CD4-positive, alpha-beta T cell (primary cell): ENCODE measurements at places on chromosomes 13 and 19.

DNA sequence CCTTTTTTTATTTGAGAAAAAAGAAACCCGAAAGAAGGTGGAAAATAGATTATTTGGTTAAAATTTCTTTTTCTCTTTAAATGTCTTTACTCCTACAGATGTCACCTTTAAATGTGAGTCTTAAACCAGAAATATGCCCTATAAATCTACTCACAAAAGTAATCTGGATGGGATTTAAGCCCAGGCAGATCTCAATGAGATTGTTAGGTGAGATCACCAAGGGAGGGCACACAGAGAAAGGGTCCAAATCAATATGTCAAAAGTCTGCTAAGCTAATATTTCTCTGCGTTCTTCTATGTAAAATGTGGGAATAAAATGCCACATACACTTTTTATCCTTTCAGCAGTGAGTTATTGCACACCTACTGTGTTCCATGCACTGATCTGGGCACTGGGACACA is 32.9 kb downstream of the WASF3 start:
- no peak overlapping the region for H3K4me3 ChIP-seq
- H3K27ac ChIP-seq = no peak overlapping the region
- H3K36me3 ChIP-seq = no peaks in the 10 kb centered on the region
- no peaks in the 10 kb centered on the region for H3K4me1 ChIP-seq
- no peak for DNase-seq

- peak overlapping the region; percentile 81 for H3K4me3 ChIP-seq
- H3K4me1 ChIP-seq = peaks cover 67% of the 10 kb centered on the region
- H3K36me3 ChIP-seq = no peaks in the 10 kb centered on the region
Observed at GRCh38 chr13:21671620-21672286, 880 bp downstream of the FGF9 start.

GRCh38 chr13:38417727-38418126 is 68.1 kb downstream of the UFM1 start:
- H3K27ac ChIP-seq = no peak overlapping the region
- DNase-seq = no peak
- no peaks in the 10 kb centered on the region for H3K4me1 ChIP-seq
- no peak overlapping the region for H3K4me3 ChIP-seq

- no peak for DNase-seq
- H3K27ac ChIP-seq = no peak overlapping the region
- H3K36me3 ChIP-seq = peaks cover 3% of the 10 kb centered on the region
- H3K27me3 ChIP-seq = no peaks in the 10 kb centered on the region
Observed at GRCh38 chr13:41675306-41675705, 218.0 kb downstream of the RGCC start.

GRCh38 chr19:46131485-46132143 is 7.1 kb upstream of the IGFL3 start:
- H3K27ac ChIP-seq = no peak overlapping the region
- H3K4me1 ChIP-seq = no peaks in the 10 kb centered on the region
- H3K27me3 ChIP-seq = peaks cover 4% of the 10 kb centered on the region
- no peak for DNase-seq
- no peak overlapping the region for H3K4me3 ChIP-seq

DNA sequence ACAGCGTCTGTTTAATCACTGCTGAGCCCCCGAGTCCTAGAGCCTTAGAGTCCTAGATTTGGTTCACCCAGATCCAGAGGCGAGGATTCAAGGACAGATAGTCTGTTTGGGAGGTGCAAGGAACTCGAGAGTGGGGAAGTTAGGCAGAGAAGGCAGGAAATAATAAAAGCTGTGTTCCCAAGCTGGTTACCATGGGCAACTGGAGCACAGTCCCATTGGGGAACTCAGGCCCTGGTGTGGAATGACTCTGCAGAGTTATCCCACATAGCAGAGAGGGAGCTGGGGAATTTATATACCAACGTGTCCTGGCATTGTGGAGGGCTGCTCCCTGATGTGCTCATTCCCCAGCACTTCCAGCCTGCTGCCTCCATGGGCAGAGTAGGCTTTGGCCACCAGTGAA is 9.7 kb downstream of the IGSF23 start:
- H3K36me3 ChIP-seq = no peaks in the 10 kb centered on the region
- no peak overlapping the region for H3K27ac ChIP-seq
- no peaks in the 10 kb centered on the region for H3K4me1 ChIP-seq
- H3K27me3 ChIP-seq = peaks cover 4% of the 10 kb centered on the region

DNA sequence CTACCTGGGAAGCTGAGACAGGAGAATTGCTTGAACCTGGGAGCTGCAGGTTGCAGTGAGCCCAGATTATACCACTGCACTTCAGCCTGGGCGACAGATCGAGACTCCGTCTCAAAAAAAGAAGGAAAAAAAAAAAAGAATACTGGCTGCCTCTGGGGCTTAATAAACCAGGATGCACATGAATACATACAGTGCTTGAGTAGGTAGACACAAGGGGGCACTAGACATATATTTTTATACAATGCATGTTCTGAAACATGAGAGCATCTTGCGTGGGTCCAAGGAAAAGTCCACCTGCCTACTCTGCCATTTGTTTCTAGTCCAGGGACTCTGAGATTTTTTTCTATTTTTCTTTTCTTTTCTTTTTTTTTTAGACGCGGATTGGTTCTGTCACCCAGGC is 31.2 kb downstream of the KEAP1 start:
- H3K36me3 ChIP-seq = no peaks in the 10 kb centered on the region
- no peaks in the 10 kb centered on the region for H3K4me1 ChIP-seq
- H3K4me3 ChIP-seq = no peak overlapping the region
- H3K27ac ChIP-seq = no peak overlapping the region
- H3K27me3 ChIP-seq = no peaks in the 10 kb centered on the region

- peak overlapping the region; percentile 91 for H3K27ac ChIP-seq
- H3K4me1 ChIP-seq = peaks cover 83% of the 10 kb centered on the region
- DNase-seq = peak; percentile 89
- no peaks in the 10 kb centered on the region for H3K36me3 ChIP-seq
- H3K27me3 ChIP-seq = no peaks in the 10 kb centered on the region
Observed at GRCh38 chr19:12782424-12783290, 7.3 kb upstream of the HOOK2 start.

DNA sequence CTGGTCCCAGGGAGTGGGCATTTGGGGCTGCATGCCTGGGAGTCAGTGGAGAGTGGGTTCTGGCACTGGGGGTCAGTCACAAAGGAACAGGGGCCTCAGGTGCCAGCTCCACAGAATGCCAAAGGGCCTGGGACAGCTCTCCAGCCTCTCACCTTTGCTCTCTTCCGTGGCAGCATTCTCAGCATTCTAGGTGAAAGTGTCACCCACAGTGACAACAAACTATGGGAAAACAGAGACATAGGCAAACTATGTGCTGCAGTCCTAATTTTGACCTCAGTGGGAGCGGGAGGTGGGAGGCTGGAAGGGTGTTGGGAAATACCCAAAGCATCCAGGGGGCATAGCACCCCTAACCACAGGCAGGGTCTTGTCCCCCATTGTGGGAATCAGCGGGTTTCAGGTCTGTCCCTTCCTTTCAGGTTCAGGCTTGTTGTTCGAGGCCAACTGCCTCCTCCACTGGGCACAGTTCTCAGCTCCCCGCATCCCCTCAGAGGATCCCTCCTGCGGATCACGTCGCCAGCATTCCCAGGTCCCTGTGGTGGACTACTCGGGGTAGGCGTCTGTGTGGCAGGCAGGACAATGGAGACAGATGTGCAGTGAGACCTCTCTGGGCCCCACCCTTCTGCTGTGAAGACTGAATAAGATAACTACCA is 52.4 kb downstream of the TSHZ3 start:
- no peak for DNase-seq
- H3K27me3 ChIP-seq = no peaks in the 10 kb centered on the region

- DNase-seq = no peak
- H3K36me3 ChIP-seq = no peaks in the 10 kb centered on the region
- no peak overlapping the region for H3K27ac ChIP-seq
- no peak overlapping the region for H3K4me3 ChIP-seq
Observed at GRCh38 chr19:283395-283794, 7.8 kb downstream of the PLPP2 start.

DNA sequence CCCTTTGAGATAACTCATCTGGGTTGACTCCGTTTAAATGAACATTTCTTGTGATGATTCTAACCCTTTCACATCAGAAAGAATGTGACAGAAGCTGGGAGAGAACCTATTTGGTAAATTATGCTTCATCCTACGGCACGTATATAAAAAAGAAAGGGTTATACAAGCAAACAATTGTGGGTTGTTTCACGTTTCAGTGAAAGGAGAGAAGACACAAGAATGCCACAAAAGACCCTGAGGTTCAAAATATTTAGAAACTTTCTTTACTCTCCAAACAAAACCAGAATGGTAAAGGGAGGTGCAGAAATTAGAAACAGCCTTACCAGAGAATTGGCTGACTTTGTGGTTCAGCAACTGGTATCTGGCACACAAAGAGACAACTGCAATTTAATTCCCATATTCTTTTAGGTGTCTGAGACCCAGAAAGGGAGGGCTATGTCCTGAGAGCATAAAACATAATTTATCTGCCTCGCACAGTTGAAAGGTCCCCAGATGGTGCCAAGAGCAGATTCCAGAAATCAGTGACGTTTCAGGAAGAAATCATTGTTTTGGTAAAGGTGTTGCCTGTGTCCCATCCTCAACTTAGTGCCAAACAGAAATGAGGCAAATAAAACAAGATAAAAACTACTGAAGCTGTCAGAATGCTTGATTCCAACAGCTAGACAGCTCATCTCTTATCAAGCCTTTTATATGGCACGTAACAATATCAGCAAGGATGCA is 361.4 kb downstream of the EFNB2 start:
- no peak for DNase-seq
- no peaks in the 10 kb centered on the region for H3K27me3 ChIP-seq
- no peaks in the 10 kb centered on the region for H3K36me3 ChIP-seq
- no peak overlapping the region for H3K4me3 ChIP-seq
- no peak overlapping the region for H3K27ac ChIP-seq
- H3K4me1 ChIP-seq = no peaks in the 10 kb centered on the region

GRCh38 chr19:13770013-13770635 is 4.1 kb upstream of the C19orf53 start:
- H3K27me3 ChIP-seq = no peaks in the 10 kb centered on the region
- no peak overlapping the region for H3K27ac ChIP-seq
- no peak for DNase-seq
- H3K4me3 ChIP-seq = no peak overlapping the region

DNA sequence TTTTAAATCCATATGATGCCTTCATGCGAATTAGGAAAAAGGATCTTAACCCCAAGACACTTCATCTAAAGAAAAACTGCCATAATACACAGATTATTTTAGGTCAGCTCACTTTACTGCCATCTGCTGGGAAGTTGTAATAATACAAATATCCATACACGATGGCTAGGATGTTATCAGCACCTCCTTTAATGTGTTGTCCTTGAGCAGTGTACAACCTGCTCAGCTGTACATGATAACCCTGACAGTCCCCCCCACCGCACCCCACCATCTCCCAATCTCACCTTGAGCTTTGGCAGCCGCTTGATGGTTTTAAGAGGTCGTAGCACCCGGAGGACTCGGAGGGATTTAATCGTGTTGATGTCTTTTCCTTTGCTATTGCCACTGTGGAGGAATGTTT is 112.2 kb downstream of the IER2 start:
- H3K27ac ChIP-seq = no peak overlapping the region
- no peaks in the 10 kb centered on the region for H3K36me3 ChIP-seq
- H3K4me3 ChIP-seq = no peak overlapping the region
- no peak for DNase-seq
- no peaks in the 10 kb centered on the region for H3K4me1 ChIP-seq

DNA sequence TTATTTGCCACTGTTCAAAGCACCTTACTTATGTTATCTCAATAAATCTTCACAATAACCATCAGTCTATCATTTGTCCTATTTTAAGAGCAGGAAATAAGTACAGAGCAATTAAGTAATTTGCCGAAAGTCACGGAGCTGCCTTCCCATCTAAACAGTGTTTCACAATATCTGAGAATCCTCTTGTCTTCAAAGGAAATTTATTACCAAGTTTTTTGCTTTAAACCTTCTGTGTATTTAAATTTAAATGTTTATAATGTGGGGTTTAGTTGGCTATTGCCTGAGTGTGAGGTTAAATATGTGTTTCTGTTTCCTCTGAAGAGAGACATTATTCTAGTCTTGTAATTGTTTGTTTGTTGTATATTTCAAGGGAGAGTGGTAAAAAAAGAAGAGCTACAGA is 633.1 kb downstream of the EFNB2 start:
- H3K36me3 ChIP-seq = no peaks in the 10 kb centered on the region
- no peak overlapping the region for H3K27ac ChIP-seq
- DNase-seq = no peak
- H3K27me3 ChIP-seq = peaks cover 3% of the 10 kb centered on the region

DNA sequence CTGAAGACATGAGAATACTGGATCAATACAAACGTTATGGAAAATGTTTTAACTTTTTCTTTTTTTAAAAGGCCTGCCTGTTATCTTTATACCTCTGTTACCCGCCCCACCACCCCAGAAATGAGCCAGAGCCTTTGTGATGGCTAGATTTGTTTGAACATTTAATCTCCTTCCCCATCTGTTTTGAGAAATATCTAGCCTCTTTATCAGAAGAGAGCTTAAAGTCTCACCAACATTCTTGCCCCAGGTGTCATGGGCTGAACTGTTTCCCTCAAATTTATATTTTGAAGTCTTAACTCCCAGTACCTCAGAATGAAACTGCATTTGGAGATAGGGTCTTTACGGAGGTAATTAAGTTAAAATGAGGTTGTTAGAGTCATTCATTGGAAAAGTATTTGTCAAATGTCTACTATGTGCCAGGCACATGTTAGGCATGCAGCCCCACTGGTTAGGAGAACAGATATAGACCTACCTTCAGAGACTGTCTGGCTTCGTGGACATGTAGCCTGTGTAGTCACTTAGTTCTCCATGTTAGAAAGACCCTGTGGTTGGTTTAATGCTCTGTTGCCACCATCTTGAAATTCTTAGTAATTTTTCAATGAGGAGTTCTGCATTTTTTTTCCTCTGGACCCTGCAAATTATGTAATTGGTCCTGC is 6.3 kb upstream of the RB1 start:
- H3K4me1 ChIP-seq = no peaks in the 10 kb centered on the region
- no peak for DNase-seq
- no peak overlapping the region for H3K27ac ChIP-seq
- H3K27me3 ChIP-seq = no peaks in the 10 kb centered on the region

GRCh38 chr19:55489711-55490477 is 1.7 kb downstream of the SSC5D start:
- no peaks in the 10 kb centered on the region for H3K36me3 ChIP-seq
- no peak for DNase-seq
- no peak overlapping the region for H3K27ac ChIP-seq
- H3K27me3 ChIP-seq = no peaks in the 10 kb centered on the region
- H3K4me1 ChIP-seq = peaks cover 14% of the 10 kb centered on the region

GRCh38 chr13:45456196-45456972 is 8.4 kb upstream of the COG3 start:
- no peak overlapping the region for H3K4me3 ChIP-seq
- H3K27ac ChIP-seq = no peak overlapping the region
- DNase-seq = no peak
- no peaks in the 10 kb centered on the region for H3K27me3 ChIP-seq
- H3K4me1 ChIP-seq = no peaks in the 10 kb centered on the region

- H3K27me3 ChIP-seq = no peaks in the 10 kb centered on the region
- H3K36me3 ChIP-seq = no peaks in the 10 kb centered on the region
- no peaks in the 10 kb centered on the region for H3K4me1 ChIP-seq
- H3K4me3 ChIP-seq = no peak overlapping the region
Observed at GRCh38 chr13:106115081-106115480, 420.4 kb downstream of the EFNB2 start.

- H3K4me3 ChIP-seq = no peak overlapping the region
- no peaks in the 10 kb centered on the region for H3K27me3 ChIP-seq
- H3K4me1 ChIP-seq = peaks cover 9% of the 10 kb centered on the region
- no peak overlapping the region for H3K27ac ChIP-seq
Observed at GRCh38 chr19:33879818-33880575, 83.3 kb downstream of the KCTD15 start.

GRCh38 chr13:112424098-112424497 is 47.9 kb downstream of the SPACA7 start:
- no peaks in the 10 kb centered on the region for H3K36me3 ChIP-seq
- DNase-seq = no peak
- H3K27me3 ChIP-seq = no peaks in the 10 kb centered on the region
